NCI-H146 (cell line): ENCODE measurements at places on chromosomes 5 and 9.
A peak's percentile ranks its signal among the peaks of the same experiment; 100 is the strongest.

GRCh38 chr5:59506285-59506877 is 387.1 kb downstream of the PDE4D start:
- DNase-seq = peak; percentile 55

DNA sequence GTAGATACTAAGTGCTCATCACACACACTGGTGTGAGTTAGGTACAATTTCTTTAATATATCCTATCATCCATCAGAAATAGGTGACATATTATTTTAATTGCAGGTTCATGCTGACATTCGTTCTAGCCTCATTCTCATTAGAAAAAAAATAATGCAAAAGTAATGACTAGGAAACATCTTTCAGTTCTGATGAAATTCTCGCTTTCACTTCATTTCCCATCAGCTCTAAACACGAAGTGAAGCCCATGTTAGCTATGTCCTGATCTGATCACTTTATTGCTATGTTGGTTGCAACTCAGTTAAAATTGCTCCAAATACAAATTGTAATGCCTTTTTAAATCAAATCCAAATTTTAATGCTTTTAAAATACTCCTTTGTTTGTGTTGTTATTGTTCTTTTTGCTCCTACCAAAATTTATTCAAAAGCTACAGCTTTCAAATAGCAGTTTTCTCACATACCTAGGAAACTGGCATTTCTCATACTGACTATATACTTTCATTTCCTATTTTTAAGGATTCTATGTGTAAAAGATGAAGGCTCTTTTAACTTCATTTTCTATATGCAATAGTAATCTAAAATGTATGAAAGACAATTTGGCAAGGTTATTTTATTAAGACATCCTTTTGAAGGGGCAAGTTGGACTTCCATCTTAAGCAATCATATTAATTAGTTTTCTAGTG is 1237.8 kb upstream of the ACO1 start:
- DNase-seq = no peak

- DNase-seq = peak; percentile 16
Measured at GRCh38 chr9:112378328-112379176, 1.4 kb upstream of the HSDL2 start.

- DNase-seq = peak; percentile 71
Measured at GRCh38 chr9:38160613-38161215, 91.7 kb upstream of the SHB start.

DNA sequence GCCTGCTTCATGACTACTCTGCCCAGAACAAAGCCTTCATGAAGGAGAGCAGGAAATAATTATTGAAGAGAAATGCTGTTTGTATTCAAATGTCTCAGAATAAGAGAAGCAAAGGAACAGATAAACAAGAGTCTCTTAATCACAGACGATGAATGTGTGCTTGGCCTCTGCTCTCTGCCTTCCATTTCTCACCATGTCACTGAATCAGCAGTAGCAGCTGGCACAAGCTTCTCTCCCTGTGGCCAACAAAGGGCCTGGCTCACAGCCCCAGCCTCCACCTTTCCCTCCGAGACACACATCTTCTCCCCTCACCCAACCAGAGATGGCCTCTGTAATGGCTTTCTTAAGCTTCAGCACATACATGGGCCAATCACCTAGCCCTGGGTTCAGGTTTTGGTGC is 128.1 kb upstream of the SLIT3 start:
- DNase-seq = no peak

DNA sequence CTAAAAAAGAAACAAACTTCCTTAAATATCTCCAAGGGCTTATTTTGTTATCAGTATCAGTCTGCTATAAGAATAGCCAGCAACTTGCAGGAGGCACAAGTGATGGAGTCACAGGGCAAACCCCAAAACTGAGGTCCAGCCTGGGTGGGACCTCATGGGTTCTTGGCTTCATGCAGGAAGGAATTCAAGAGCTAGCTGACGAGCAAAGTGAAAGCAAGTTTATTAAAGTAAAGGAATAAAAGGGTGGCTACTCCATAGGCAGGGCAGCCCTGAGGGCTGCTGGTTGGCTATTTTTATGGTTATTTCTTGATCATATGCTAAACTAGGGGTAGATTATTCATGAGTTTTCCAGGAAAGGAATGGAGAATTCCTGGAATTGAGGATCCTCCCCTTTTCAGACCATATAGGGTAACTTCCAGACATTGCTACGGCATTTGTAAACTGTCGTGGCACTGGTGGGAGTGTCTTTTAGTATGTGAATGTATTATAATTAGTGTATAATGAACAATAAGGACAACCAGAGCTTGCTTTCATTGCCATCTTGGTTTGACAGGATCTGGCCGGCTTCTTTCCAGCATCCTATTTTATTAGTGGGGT is 231.9 kb downstream of the ADAMTSL1 start:
- no peak for DNase-seq

- DNase-seq = no peak
Measured at GRCh38 chr5:91111473-91112238, 271.5 kb downstream of the ARRDC3 start.

- DNase-seq = no peak
Measured at GRCh38 chr5:105849701-105850100, 1821.0 kb downstream of the EFNA5 start.

DNA sequence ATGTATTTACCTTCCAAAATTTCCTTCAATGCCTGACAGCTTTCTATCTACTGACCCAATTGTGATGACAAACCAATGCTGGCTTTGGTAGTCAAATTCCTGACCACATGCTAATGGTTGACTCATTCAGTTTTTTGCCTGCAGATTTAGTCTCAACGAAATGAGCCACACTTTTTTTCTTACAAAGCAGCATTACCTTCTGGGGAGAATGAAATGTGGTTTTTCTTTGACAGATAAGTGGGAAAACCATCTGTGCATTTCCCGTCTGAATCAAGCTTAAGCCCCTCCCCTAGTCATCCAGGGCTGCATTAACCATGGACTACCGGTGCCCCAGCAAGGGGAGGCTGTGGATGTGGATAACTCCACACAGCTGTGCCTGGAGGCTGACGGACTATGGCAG is 99.6 kb upstream of the TAF11L2 start:
- DNase-seq = no peak

DNA sequence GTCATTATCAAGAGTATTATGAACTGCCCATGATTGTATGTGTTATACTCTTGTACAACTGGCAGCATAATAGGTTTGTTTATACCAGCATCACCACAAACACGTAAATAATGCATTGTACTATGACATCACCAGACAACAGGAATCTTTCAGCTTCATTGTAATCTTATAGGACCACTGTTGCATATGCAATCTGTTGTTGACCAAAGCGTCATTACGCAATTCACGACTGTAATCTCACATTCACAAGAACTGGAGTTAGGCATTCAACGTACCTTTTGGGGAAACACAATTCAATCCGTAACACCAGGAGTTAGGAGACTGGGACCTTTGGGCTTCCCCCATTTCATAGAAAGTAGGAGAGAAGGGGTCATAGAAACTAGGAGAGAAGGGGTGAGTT is 20.4 kb upstream of the ARSI start:
- no peak for DNase-seq

GRCh38 chr5:52945040-52945439 is 44.1 kb upstream of the ITGA2 start:
- no peak for DNase-seq

DNA sequence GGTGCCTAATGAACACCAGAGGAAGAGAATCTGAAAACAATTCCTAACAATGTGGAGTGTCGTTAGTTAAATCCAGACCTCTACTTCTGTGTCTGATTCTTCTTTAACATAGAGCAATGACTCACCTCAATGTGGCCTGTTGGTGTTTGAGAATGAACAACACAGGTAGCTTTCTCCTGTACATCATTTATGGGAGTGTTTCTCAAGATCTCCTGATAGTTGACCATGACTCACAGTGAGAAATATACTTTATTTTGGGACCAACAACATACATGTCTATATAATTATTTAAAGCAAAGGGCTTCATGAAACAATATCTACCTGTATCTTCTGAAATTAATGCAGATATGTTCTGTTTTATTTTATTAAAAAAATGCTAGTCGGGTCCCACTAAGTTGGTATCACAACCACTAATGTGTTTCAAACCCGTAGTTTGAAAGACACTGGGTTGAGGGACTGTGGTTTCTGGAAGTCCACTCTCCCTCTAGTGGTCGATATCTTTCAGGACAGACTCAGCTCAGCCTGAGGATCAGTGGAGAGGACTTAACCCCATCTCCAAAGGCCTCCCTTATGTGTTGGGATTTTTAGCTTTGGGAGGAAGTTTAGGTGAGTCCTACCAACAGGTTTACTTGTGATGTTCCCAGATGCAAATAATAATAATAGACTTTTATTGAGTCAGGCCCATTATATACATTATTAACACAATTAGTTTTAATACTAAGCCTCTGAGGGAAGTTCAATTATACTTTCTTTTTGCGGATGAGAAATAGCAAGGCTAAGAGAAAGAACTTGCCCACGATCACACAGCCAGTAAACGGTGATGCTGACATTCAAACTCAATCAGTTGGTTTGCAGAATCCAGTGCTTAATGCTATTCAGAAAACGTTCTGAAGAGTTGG is 70.0 kb upstream of the KLF9 start:
- peak; percentile 15 for DNase-seq

GRCh38 chr9:108704156-108704852 is 151.5 kb downstream of the ACTL7B start:
- no peak for DNase-seq

GRCh38 chr5:74638970-74639806 is 1.3 kb downstream of the ENC1 start:
- DNase-seq = no peak

DNA sequence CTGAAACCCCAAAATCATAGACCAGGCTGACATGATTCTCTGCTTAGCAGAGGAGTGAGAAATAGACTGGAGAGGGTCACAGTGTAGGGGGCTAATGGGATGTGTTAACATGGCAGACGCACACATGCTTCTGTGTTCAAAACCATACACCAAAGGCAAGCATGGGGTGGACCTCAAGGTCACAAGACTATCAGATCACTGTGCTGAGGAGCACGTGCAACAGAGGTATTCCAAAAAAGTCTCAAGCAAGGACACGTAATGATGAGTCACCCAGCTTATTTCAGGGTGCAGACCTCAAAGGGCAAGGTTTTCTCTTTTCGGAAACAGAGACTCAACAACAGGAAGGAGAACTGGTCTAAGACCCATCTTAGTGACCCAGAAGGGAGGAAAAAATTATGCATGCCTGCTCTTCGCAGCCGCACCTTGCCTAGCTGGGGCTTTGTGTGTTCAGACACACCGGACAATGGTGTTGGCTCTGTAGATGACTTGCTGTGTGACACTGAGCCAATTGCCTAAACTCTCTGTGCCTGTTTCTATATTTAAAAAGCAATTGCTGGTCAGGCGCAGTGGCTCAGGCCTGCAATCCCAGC is 20.3 kb downstream of the WHRN start:
- no peak for DNase-seq

GRCh38 chr5:131615957-131616356 is 19.1 kb downstream of the RAPGEF6 start:
- DNase-seq = no peak

DNA sequence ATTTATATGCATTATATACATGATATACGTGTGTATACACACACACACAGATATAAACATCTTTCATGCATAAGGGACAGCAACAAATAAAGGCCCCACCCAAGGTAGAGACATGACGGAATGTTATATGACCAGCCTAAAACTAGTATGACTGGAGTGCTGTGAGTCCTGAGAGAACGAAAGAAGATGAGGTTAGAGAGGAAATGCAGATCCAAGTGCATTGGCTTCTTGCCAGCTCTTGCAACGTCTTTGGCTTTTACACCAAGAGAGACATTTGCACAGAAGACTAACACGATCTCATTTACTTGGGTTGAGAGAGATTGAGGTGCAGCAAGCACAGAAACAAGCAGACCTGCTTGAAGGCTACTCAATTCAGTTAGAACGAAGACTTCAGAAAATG is 23.0 kb downstream of the CDH10 start:
- no peak for DNase-seq

DNA sequence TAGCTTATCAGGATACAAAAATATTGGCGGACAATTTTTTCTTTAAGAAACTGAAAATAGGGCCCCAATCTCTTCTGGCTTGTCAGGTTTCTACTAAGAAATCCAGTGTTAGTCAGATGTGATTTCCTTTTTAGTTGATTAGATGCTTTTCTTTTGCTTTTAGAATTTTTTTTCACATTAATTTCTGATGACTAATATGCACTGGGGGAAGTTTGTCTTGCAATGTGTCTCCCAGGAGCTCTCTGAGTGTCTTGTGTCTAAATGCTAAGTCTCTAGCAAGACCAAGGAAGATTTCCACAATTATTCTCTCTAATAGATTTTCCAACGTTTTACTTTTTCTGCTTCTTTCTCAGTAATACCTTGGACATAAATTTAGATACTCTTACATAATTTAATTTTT is 559.8 kb upstream of the TYRP1 start:
- no peak for DNase-seq

DNA sequence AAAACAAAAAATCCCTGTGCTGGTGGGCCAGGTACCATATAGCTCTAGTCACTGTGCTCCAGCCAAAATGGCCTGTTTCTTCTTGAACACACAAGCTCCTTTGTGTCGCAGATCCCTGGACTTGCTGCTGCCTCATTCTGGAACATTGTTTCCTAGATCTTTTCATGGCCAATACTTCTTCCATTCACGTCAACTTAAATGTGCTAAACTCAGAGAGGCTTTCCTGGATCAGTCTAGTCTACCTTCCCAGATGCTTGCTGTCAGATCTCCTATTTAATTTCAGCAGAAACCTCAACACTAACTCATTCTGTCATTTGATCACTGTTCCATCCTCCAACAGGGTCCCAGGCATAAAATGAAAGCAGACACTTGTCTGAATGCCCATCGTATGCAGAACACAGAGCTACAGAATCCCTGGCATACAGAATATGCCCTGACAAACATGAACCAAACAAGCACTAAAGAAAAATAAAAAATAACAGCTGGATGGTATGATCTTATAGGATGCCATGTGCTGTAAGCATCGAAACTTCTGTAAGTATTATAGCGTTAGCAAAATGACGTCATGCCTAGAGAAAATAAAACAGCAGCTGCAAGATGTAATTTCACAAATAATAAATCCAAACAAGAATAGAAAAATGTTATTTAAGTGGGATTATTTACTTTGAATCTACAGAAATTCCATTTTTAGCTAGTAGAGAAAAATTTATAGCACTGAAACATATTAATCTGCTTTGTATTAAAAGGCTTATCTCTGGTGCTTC is 403.7 kb upstream of the DAP start:
- DNase-seq = no peak

GRCh38 chr5:179841621-179842020 is 17.0 kb downstream of the MRNIP start:
- no peak for DNase-seq

DNA sequence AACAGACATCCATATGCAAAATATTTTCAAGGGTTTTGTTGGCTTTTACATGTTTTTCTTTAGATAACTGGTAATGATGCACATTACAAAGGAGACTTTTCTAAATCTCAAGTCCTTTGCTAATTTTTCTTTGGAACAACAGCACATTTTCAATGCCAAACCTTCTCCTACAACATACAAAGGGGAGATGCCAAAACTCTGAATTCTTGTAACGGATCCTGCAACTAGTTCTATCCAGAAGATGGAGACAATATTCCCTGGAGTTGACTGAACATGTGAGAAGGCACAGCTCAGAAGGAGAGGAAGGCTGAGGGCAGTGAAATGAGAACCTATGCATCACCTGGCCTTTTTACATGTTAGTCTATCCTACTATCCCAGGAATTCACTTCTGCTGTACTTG is 21.0 kb downstream of the DNAJA1 start:
- no peak for DNase-seq

GRCh38 chr5:111756581-111757354 is at the start of gene NREP:
NREP (minus strand) TSS chr5:111757194; CDS start chr5:111755772, 1,422 bp downstream.
- DNase-seq = peak; percentile 91
